Neural progenitor cell (in vitro differentiated cells): ENCODE measurements at places on chromosomes 16 and 17.

DNA sequence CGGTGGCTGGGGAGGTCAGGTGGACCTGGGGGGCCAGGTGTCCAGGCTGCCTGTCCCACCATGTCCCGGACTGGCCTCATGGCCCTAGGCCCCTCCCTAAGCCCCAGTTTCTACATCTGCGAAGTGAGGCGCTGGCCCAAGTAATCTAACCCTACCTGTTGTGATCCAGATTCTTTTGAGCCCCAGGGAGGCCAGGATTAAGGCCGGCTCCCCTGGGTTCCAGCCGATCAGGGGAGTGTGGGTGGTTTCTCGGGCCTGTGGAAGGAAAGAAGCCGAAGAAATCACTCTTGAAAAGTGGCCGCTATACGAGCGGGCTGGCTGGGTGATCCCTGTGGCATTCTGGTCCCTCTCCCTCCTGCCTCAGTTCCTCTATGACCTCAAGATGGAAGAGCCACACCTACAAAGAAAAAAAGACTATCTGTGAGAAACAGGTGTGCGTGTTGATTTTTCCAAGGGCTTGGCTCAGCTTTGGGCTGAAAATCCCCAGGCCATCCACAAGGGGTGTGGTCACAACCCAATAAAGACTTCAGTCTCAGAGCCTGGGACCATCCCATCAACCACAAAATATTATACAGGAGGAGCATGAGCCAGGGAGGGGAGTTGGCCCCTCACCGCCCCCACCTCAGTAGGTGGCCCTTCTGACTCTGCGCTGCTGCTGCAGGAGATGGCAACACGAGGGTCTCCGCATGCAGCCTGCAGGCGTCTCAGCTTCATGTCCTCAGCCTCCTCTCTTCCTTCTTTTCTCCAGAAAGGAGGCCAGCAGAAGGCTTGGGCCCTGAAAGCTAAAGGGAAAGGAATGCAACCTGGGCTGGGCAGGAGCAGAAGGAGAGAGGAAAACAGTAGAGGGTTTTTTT lies 20.3 kb downstream of the GPR142 start:
- no peak for DNase-seq

- no peak for DNase-seq
Measured at GRCh38 chr16:69926241-69926640, 24.9 kb upstream of the CLEC18A start.

DNA sequence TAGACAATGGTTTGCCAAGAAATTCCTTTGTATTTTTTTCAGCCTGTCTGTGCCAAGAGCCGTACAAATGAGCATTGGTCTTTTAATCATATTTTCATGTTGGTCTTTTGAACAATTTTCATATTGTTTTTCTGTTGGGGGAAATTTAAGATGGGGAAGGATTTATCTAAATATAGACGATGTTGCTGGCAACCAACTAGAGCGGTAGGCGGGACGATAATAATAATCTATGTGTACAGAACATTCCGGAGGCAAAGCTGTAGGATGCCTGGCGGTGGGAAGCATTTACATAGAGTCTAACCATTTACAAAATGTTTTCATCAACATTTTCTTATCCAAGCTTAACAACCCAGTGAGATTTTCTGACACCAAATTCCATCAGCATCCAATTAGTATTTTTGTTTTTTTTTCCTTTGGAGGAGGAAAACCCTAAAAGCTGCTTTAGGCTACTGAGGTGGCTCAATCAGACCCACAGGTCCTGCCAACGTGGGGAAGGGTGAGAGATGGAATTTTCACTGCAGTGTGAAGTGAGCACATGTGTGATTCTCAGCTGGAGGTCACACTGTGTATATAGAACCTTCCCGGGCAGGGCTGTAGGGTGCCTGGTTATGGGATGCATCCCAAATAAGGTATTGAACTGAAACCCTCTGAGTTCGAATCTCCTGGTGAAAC lies 11.7 kb upstream of the SEC14L1 start:
- DNase-seq = no peak

GRCh38 chr17:71919186-71919585 lies 201.6 kb upstream of the SOX9 start:
- DNase-seq = no peak

DNA sequence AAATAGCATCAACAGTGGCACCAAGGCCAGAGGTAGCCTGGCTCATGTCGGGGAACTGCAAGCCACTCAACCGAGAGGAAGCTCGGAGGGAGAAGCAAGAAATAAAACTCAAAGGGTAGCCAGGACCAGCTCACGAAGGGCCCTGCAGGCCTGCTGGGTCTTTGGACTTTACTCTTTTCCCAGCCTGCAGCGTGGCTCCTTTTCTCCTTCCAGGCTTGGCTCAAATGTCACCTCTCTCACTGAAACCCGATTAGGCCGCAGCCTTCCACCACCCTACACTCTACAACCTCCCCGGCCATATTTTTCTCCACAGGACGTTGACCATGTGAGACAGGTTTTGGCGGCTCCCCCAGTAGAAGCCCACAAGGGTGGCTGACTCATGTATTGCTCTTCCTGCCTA lies 38.1 kb downstream of the CALB2 start:
- no peak for DNase-seq

DNA sequence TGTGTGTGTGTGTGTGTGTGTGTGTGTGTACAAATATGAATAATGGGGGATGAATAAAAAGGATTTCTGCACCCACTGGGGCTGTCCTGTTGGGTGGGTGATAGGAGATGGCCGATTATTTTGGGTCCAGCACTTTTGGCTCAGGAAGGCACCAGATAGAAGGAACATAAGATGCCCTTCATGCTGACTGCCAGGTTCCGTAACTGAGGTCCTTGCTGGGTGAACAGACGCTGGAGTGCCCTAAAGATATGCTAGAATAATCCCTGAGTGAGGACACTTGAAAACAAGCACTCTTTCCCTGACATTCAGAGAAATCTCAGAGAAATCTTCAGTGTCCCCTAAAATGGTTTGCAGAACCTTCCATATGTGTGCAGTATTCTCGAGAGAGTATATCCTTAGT lies 17.7 kb downstream of the IRX6 start:
- no peak for DNase-seq

GRCh38 chr16:29808219-29808900 lies 2.0 kb downstream of the MAZ start:
- DNase-seq = no peak

DNA sequence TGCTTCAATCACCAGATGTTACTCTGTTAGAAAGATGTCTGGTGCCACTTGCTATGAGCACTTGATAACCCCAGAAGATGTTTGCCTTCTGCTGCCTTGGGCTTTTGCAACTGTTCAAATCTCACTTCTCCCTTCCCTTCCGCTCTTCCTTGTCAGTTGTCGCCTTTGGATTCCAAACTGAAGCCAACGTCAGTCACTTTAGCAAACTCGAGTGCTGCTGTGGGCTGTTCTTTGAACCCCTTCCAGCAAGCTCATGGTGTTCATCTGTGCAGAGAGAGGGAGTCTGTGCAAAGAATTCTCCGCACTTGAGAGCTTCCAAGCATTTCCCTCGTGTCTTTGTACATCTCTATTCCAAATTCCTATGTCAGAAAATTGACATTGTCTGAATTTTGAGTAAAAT lies 879.4 kb downstream of the CDH11 start:
- no peak for DNase-seq

DNA sequence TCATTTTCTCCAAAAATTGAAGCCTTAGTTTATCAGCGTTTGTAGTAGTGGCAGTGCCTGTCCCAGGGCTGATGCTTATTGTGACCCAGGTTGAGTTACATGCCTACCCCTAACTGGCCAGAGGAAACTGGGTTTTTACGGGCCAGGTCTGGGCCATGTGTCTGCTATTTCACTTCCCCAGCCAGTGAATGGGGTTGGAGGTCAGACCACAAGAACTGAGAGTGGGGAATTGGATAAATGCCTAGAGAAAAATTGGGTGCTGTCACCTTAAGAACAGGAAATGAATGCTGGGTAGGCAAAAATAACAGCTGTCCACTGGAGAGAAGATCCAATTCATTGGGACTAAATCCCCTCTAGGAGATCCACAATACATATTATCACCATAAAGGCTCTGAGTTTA lies 5.2 kb downstream of the ADPRM start:
- no peak for DNase-seq

GRCh38 chr16:77409311-77409710 lies 25.5 kb downstream of the ADAMTS18 start:
- no peak for DNase-seq

DNA sequence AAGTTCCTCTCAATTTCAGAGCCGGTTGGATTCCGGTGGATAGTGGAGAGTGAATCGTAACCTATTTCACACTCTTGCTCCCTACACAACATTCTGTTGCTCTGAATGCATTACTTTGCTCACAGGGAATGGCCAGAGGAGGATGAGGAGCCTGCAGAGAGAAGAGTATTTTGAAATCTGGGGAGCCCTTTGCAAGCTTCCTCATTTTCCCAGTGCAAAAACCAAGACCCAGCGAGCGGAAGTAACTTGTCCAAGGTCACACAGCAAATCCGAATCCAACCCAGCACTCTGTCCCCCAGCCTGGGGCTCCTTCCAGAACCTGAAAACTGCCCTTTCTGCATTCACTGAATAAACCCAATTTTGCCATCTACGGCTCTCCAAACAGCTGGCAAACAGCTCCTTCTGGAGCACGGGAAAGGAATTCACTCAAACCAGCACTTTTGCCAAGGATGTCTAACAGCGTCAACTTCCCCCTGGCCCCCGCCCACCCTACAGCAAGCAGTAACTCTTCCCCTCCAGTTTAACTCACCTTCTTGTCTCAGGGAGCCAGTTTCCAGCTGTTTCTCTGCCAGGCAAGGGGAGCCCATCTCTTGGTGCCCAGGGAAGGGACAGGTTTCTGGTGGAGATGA lies 557 bp downstream of the KCNG4 start:
- DNase-seq = no peak
